ENCODE measurements at places on chromosomes 12 and 14. TPM values are rescaled to one million over a fixed set of nuclear protein-coding genes. Genes with fewer than 3 reads are reported as not detected.

- DNase-seq, result no peak
Observed at GRCh38 chr12:64819816-64820402, 4.5 kb upstream of the TBC1D30 start.

Gene COX8C
- not detected for total RNA-seq

DNA sequence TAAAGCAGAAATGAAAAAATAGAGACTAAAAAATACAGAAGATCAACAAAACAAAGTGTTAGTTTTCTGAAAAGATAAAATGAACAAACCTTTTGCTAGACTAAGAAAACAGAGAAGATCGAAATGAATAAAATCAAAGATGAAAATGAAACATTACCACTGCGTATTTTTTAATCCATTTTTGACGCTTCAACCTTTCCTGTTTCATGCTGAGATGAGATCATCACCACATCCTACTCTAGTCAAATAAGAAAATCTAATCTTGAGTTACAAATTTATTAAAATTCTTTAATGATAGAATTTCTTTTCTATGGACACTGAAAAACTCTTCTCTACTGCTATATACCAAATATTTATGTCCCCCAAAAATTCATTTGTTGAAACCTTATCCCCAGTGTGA, 30.7 kb downstream of the MAGOHB start:
- DNase-seq, result no peak

Gene MFAP5
- total RNA-seq, result not detected

- DNase-seq, result no peak
Observed at GRCh38 chr12:57467212-57467874, 7.8 kb downstream of the GLI1 start.

GRCh38 chr12:82058197-82058596, 299.0 kb upstream of the PPFIA2 start:
- DNase-seq, result no peak

Gene SAMD15
- total RNA-seq, result not detected

DNA sequence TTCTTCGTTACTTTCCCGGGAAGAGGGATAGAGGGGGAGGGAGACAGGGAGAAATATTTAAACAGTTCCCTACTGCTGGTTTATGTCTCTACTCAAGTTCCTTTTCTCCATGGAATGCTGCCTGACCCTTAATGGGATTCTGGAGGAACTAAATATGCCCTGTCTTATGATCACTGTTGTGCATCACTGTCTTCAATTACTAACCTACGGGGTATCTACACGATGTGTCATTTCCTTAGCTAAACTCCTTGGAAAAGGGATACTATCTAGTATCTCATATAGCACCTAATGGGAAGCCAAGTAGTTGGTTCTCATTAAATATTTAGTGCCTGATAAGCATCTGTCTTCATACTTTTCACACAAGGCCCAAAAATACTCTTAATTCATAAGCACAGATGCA, 37.5 kb upstream of the FBLN5 start:
- no peak for DNase-seq

- no peak for DNase-seq
Observed at GRCh38 chr12:42277396-42278127, 39.5 kb upstream of the YAF2 start.

DNA sequence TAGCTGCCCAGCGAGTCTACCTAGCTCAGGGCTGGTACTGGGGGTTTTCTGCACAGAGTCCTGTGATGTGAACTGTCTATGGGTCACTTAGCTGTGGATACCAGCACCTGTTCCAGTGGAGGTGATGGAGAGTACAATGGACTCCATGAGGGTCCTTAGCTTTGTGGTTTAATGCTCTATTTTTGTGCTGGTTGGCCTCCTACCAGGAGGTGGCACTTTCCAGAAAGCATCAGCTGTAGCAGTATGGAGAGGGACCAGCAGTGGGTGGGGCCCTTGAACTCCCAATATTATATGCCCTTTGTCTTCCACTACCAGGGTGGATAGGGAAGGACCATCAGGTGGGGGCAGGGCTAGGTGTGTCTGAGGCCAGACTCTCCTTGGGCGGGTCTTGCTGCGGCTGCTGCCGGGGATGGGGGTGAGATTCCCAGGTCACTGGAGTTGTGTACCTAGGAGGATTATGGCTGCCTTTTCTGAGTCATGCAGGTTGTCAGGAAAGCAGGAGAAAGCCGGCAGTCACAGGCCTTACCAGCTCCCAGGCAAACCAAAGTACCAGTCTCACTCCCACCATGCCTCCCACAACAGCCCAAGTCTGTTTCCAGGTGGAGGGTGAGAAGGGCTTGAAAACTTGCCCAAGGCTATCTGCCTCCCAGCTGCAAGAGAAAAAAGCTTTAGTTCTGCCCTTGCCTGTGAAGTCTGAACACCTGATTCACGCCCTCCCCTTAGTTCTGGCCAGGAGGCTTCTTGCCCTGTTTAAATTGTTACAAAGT, 163.0 kb upstream of the NUDT4 start:
- no peak for DNase-seq

Gene METAP2
- total RNA-seq, result 66.1 TPM

Gene DHRS4L2
- 20.2 TPM for total RNA-seq

GRCh38 chr12:55068416-55069010, 48.7 kb downstream of the NEUROD4 start:
- DNase-seq, result peak; percentile 22

- DNase-seq, result no peak
Observed at GRCh38 chr14:77025744-77026165, 2.8 kb downstream of the IRF2BPL start.

Gene KLHDC1
- total RNA-seq, result 2.6 TPM

DNA sequence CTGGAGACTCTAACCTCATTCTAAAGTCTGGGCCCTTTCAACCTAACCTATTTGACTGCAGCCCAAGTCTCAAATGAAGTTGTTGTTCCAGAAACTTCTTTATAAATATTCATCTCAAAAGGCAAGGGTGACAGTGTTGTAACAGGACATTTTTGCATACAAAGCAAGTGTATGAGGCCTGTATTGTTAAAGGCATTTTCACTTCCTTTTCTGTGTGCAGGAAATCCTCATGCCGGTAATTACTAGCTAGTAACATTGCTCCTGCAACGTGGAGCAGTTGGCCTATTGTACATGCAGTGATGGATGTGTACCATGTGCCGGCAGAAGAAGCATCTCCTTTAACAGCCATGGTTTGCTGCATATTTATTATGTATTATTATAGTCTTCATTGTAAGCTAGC, 156.5 kb upstream of the RMST start:
- no peak for DNase-seq

GRCh38 chr12:9925705-9926393, 6.3 kb downstream of the CLEC2A start:
- peak; percentile 22 for DNase-seq

- no peak for DNase-seq
Observed at GRCh38 chr12:129635021-129635685, 268.7 kb downstream of the TMEM132D start.

- no peak for DNase-seq
Observed at GRCh38 chr14:73935666-73936065, 14.2 kb downstream of the FAM161B start.

GRCh38 chr12:111414711-111415252, 9.1 kb downstream of the SH2B3 start:
- no peak for DNase-seq

DNA sequence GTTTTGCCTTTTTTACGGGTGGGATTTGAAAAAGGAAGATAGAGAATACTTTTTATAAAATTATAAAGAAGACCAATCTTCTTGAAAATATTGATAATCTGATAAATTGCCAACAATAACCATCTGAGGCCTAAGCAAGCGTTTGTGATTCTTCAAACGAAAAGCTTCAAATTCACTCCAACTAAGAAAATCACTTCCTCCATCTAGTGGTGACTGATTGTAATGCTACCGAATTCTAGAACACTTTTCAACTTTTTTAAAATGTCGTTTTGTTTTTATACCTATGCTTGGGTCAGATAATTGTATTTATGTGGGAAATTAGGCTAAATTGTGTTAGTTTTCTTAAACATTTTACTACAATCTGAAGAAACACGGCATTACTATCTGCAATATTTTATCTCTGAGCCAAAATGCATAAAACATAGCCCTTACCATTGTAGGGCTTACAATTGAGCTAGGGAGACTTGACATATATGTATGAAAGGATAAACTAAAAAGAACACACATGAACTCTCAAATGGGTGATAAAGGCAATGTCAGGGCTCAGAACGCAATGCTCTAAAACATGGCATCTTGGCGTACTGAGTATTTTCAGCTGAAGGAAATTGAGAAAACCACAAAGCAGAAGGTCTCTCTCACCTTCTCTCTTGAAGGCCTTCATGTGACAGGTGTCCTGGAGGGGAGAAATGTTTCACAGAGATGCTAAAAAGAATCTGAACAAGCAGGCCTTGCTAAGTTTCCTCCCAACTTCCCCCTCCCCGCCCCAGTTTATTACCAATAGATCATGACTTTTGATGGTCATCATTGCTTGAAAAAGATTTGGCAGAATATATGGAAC, 36.8 kb upstream of the G2E3 start:
- no peak for DNase-seq

Gene RNASE3
- total RNA-seq, result not detected

Gene PRICKLE1
- total RNA-seq, result 0.10 TPM

Gene SSPN
- total RNA-seq, result not detected

Gene SDSL
- not detected for total RNA-seq

Gene P2RX2
- not detected for total RNA-seq

DNA sequence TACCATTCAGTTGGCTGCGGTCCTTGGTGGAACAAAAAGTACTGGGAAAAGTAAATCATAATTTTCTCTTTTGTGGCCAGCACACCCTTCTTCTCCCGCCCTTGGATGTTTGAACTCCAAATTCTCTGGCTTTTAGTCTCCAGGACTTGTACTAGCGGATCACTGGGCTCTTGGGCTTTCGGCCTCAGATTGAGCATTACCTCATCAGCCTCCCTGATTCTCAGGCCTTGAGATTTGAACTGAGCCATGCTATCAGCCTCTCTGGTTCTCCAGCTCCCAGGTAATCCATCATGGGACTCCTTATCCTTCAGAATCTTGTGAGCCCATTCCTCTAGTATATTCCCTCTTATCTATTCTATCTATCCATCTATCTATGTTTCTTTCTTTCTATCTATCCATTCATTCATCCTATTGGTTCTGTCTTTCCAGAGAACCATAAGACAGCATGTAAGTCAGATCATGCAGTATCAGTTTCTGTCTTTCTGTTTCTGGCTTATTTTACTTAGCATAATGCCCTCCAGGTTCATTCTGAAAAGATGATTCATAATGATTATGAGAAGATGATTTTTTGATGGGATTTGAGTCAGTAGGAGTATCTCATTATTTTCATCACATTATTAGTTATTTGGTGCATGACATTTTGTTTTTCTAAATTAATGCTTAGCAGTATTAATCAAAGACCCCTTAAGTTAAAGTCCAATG, 814.9 kb downstream of the LRFN5 start:
- no peak for DNase-seq

- DNase-seq, result no peak
Observed at GRCh38 chr12:104602406-104602805, 145.7 kb downstream of the CHST11 start.

Gene TSHR
- 1.6 TPM for total RNA-seq

GRCh38 chr14:64569138-64569631, 19.4 kb downstream of the PPP1R36 start:
- DNase-seq, result no peak

DNA sequence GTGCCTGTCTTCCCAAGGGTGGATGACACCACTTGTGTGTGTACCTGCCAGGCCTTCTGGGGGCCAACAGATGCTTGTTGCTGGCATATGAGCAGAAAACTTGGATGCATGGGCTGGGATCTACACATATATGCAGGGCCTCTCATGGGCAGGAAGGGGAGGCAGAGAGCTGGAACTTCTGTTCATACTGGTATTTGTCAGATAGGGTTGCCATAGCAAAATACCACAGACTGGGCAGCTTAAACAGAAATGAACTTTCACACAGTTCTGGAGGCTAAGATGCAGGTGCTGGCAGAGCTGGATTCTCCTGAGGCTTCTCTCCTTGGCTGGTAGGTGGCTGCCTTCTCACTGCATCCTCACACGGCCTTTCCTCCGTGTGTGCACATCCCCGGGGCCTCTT, 121.8 kb downstream of the SUDS3 start:
- DNase-seq, result no peak
